Hepatocyte (in vitro differentiated cells): ENCODE measurements at places on chromosomes 5 and 9. TPM values are rescaled to one million over a fixed set of nuclear protein-coding genes. Genes with fewer than 3 reads are reported as not detected.

SLC1A3 gene
- polyA plus RNA-seq: 32.3 and 39.6 TPM in 2 replicates

SLC34A3 gene
- polyA plus RNA-seq: 2.1 and 4.7 TPM in 2 replicates

MSX2 gene
- 28.4 and 31.5 TPM in 2 replicates for polyA plus RNA-seq

SCGB3A2 gene
- 70.6 and 84.7 TPM in 2 replicates for polyA plus RNA-seq

ESM1 gene
- polyA plus RNA-seq: 0.16 and 1.5 TPM in 2 replicates

WWC1 gene
- polyA plus RNA-seq: 21.5 and 27.8 TPM in 2 replicates

INSL4 gene
- 0.38 and 0.68 TPM in 2 replicates for polyA plus RNA-seq

PCDHGA2 gene
- 0.10 TPM in 1 of 2 replicates, not detected in the other for polyA plus RNA-seq

PCDHB10 gene
- 2.7 and 2.8 TPM in 2 replicates for polyA plus RNA-seq

C5orf58 gene
- 0.58 TPM in 1 of 2 replicates, not detected in the other for polyA plus RNA-seq

IL13 gene
- not detected in 2 replicates for polyA plus RNA-seq

CD74 gene
- polyA plus RNA-seq: 103 and 107 TPM in 2 replicates

PCDHA1 gene
- polyA plus RNA-seq: not detected in 2 replicates

CDKN2A gene
- 2.9 and 4.8 TPM in 2 replicates for polyA plus RNA-seq

SLC6A3 gene
- polyA plus RNA-seq: 1.2 TPM in 1 of 2 replicates, not detected in the other

IL4 gene
- not detected in 2 replicates for polyA plus RNA-seq

DRD1 gene
- polyA plus RNA-seq: 0.25 and 0.33 TPM in 2 replicates

CD72 gene
- polyA plus RNA-seq: 1.1 and 1.3 TPM in 2 replicates
